ENCODE measurements at places on chromosomes 2 and 18. TPM values are rescaled to one million over a fixed set of nuclear protein-coding genes. Genes with fewer than 3 reads are reported as not detected.

DNA sequence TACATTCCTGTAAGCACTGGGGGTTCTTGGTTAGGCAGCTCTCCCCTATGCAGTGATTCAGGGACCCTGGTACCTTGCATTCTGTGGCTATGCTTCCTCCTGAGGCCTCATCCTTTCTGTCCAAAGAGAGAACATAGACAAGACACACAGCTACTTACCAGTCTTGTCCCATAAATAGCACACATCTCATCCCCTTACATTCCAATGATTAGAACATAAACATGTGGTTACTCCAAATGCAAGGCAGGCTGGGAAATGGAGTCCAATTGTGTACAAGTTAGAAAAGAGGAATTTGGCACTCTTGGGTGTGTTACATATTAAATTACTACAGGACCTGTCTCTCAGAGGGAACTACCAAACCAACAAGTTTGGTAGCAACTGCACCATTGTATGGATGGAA, 171.3 kb downstream of the ARHGAP15 start:
- DNase-seq = no peak

DNA sequence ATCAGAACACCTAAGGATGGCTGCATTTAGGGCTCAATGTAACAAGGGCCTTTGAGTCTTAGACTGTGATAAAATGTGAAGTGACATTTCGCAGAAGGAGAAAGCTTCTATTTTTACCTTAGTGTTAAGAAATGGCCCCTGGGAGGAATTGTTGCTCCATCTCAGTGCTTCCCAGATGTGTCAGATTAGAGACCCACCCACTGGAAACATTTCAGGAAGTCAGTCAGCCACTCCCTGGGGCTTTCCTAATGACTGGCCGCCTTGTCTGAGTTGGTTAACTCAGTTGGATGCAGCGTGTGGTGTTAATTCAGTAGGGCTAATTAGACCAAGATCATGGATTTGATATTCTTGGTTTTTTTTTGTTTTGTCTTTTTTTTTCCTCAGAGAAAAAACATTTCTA, 355.9 kb downstream of the PIK3C3 start:
- peak; percentile 68 for DNase-seq

GRCh38 chr2:188527581-188527993, 235.9 kb downstream of the GULP1 start:
- DNase-seq = no peak

DNA sequence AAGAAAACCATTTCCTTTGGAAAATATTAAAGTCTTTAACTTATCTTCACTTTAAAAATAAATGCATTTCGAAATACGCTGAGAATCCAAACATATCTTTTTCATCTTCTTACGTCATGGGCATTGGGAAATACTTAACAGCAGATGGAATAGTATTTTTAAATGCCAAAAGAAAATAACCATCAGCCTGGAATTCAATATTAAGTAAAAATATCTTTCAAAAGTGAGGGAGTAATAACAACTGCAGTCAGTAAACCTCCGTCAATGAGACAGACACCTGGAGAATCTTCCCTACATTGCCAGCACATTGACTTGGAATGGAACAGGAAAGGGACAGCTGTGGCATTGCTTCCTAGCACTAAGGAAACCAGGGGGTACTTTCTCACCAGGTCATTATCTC, 290.4 kb upstream of the TNP1 start:
- no peak for DNase-seq

DNA sequence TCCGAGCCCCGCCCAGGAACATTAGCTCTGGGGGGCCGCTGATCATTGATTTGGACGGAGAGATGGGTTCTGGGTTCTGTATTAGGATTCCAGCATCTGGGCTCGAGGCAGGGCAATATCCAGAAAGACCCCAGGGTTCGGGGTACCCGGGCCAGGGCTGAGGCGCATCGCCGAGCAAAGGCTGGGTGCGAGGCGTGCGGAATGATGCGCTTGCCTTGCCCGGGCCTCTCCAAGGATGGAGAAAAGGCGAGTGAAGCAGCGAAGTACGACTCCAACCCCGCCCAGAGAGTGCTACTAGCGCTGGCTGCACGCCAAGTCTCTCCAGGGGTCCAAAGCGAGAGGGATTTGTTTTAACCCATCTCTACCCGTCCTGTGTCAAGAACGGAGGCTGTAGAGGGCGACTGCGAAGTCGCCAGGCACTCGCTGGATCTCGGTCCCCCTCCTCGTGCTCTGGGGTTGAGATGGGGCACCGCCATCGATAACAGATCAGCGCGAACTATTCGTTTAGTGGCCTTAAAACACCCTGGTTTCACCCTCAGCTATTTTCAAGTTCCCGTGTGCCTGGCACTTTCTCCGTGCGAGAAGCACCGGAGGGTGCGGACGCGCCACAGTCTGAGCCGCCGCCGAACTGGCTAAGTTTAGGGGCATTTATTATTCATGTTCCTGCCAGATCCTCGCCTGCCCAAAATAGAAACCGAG, 1.9 kb downstream of the ADCYAP1 start:
- no peak for DNase-seq

DNA sequence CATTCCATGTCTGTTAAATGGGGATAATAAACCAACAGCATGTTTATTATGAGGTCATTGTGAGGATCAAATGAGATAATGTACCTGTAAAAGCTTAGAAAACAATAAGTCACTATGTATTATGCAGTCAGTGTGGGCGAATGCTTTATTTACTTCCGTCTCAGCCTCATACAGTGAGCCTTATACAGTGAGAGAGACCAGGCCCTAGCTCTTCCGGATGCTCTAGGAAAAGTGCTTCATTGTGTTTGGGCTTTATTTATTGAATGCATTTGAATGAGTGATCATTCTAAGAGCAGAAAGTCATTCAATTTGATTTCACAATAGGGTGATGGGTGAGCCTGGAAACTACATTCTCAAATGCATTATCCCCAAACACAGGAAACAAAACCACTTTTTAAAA, 603.9 kb upstream of the FANCL start:
- DNase-seq = no peak

DNA sequence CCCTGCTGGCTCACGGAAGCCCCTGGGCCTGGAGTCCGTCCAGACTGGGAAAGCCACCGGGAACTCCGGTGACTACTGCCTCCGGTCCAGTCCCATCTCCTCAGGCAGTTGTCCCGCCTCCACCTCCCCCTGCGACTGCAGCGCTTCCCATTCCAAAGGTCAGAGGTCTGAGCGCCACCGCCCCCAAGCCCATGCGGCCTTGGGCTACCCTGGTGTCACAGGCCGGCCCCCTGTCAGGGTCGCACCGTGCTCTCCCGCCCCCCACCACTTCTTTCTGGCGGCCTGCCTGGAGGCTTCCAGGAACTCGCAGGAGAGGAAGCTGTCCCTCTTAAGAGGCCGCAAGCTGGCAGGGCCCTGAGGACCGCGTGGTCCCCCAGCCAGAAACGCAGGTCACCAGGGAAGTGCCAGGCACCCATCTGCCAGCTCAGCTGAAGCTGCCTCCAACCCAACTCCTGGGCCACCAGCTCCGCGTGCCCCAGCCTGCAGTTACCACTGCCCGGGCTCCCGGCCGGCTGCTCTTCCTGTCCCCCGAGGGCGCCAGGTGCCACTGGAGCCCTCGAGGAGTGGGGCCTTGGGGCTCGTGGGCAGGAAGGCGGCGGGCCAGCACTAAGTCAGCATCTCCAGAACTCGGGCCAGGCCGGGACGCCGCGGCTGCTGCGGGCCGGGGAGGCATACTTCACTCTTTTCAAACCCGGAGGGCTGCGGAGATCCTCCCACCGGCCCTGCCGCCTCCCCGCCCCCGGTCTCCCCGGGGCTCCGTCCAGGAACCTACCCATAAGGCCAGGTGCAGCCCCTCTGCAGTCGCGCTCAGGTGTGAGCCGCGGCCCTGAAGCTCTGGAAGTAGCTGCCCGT, 83.3 kb upstream of the POMC start:
- DNase-seq = peak; percentile 77

- DNase-seq = no peak
Measured at GRCh38 chr2:98818164-98818563, 87.2 kb upstream of the MGAT4A start.

DNA sequence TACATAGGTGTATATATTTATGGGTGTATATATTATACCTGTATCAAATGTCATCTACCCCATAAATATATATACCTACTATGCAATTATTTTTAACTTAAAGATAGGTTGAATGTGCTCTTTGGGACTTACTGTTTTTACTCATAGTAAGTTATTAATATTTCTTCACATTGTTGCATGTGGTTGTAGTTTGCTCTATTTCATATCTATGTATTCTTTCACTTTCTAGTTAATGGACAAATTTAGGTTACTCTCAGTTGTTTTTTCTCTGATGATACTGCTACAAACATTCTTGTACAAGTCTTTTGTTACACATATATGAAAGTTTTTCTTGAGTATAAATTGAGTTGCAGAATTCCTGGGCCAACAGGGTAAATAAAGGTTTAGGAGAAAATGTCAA, 601.8 kb upstream of the ID2 start:
- DNase-seq = no peak

- no peak for DNase-seq
Measured at GRCh38 chr18:24016643-24017042, 2.1 kb downstream of the TTC39C start.

DNA sequence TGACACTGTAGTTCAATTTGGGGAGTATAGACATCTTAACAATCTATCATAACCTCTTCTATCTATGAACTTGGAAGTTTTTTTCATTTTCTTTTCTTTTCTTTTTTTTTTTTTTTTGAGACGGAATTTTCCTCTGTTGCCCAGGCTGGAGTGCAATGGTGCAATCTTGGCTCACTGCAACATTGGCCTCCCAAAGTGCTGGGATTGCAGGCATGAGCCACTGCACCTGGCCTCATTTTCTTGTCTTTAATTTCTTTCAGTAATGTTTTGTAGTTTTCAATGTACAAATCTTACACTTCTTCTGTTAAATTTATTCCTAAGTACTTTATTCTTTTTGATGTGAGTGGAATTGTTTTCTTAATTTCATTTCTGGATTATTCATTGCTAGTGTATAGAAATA, 14.6 kb downstream of the ASAP2 start:
- no peak for DNase-seq

DNA sequence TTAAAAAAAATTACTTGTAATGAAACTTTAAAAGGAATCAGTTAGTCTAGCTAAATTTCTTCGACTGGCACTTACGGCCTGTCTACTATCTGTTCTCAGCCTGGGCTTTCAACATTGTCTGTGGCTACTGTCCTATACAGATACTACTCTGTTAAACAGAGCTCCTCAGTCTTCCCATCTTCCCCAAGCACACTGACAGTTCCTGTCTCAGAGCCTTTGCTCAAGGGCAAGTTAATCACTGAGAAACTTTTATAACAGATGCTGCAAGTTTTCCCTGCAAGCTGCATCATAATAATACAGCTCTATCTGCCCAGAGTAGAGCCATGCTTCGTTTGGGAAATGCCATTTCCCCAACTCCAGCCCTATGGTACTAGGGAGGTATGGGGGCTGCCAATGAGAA, 11.3 kb upstream of the YPEL5 start:
- DNase-seq = no peak

DNA sequence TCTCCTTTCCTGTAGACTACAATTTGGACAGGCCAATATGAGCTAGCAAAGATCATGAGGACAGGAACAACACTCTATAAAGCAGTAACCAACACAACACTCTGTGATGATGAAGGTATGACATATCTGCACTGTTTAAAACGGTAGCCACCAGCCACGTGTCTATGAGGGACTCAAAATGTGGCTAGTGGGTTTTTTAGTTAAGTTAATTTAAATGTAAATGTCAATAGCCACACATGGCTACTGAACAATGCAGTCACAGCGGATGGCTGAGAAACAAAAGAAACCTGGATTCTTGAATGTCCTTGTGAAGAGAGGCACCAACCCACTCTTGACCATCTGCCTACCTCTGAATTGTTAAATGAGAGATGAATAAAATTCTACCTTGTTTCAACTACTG, 33.9 kb downstream of the FANCL start:
- DNase-seq = no peak

- no peak for DNase-seq
Measured at GRCh38 chr2:209772290-209772685, 656 bp downstream of the UNC80 start.

GRCh38 chr2:21317131-21317530, 193.4 kb downstream of the TDRD15 start:
- DNase-seq = no peak

GRCh38 chr18:60861575-60861974, 471.7 kb upstream of the CDH20 start:
- no peak for DNase-seq

DNA sequence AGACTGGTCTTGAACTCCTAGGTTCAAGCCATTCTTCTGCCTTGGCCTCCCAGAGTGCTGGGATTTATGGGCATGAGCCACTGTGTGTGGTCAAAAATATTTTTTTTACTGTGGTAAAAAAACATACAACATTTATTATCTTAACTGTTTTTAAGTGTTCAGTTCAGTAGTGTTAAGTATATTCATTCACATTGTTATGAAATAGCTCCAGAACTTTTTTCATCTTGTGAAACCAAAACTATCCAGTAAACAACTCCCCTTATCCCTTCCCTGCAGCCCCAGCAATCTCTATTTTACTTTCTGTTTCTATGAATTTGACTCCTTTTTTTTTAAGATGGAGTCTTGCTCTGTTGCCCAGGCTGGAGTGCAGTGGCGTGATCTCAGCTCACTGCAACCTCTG, 9.3 kb downstream of the RMC1 start:
- no peak for DNase-seq

DNA sequence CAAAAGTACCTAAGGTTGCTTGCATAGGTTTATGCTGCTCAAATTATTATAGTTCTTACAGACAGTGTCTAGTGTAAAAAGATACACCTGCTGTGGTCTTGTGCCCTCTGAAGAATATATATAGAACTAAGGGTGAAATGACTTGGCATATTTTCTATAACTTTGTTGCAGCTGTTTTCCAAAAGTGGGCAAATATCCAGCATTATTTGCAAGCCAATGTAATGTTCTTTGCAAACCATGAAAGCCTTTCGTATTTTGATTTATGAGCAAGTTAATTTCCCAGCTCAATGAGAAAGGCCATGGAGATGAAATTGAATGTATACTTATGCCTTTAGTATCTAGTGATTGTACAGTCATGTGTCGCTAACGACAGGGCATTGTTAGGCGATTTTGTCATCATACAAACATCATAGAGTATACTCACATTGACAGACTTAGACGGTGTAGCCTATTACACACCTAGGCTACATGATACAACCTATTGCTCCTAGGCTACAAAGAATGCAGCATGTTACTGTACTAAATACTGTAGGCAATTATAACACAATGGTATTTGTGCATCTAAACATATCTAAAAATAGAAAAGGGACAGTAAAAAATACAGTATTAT, 116.3 kb downstream of the PLCL1 start:
- no peak for DNase-seq

GRCh38 chr18:48184118-48184517, 225.1 kb downstream of the ZBTB7C start:
- DNase-seq = no peak

Gene NYAP2
- polyA plus RNA-seq = not detected

Gene NOSTRIN
- 18.4 TPM for polyA plus RNA-seq

Gene HMSD
- not detected for polyA plus RNA-seq

Gene KCNF1
- polyA plus RNA-seq = 0.22 TPM

Gene SP3
- 20.2 TPM for polyA plus RNA-seq

Gene IHH
- polyA plus RNA-seq = not detected

Gene MROH2A
- not detected for polyA plus RNA-seq

Gene DTNB
- polyA plus RNA-seq = 4.8 TPM

Gene ID2
- 92.0 TPM for polyA plus RNA-seq

Gene KATNAL2
- 3.1 TPM for polyA plus RNA-seq

Gene FKBP1B
- polyA plus RNA-seq = 4.7 TPM
